ENCODE measurements at places on chromosomes 5 and 9. TPM values are rescaled to one million over a fixed set of nuclear protein-coding genes. Genes with fewer than 3 reads are reported as not detected.

The ASPN gene
- total RNA-seq: 419 TPM

The PCDHGA10 gene
- 6.1 TPM for total RNA-seq

DNA sequence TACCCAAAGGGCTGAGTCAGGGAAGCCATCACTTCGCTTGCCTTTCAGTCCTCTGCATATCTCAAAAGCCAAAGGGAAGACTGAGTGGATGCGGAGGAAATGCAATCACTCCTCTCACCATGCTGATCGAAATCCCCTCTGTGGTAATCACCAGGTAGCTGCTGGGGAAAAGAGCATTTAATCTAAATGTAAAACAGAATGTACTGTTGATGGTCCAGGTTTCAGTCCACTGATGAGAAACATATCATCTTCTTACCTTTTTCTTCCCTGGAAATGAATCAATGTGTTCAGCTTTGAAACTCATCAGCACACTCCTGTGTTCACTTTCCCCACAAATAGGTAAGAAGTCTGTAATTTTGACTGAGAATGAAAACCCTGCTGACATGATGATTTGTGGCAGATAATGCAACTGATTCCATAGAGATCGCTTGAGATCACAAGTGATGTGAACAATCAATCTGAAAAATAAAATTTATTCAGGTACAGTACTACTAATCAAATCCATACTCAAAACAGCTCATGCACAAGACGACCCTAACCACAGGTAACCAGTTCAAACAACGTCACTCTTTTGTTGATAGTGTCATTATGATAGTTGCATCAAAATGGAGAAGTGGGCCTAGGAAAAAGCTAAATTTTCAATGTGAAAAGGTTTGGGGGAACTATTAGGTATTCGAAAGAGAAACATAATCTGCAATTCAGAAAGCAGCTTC, 454.0 kb upstream of the RGMB start:
- DNase-seq: no peak

DNA sequence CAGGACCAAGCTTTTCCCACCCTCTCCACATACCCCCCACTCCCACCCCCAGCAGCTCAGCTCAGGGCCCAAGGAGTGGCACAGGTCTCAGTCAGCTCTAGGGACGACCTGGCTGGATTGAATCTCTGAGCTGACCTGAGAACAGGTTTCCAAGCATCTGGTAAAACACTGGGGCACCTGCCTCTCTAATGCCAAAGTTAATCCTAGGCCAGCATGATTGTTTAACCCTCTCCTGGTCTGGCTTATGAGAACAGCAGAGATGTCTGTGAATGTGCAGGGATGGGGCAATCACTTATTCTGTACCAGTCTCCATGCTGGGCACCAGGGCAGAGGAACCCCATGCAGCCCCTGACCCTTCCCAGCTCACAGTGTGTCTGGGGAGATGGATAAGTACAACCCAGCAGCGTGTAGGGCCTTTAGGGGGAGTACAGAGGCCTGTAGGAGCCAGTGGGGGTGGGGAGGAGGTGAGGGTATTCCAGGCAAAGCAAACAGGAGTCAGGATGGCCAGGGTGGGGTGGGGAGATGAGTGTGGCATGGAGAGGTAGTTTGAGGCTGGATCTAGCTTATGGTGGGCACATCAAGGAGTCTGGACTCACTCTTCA, 678 bp upstream of the KIF12 start:
- no peak for DNase-seq

The PCDHGA5 gene
- 6.1 TPM for total RNA-seq

All from tongue (tissue), 3 donors.